ENCODE measurements at places on chromosomes 5 and 9.

DNA sequence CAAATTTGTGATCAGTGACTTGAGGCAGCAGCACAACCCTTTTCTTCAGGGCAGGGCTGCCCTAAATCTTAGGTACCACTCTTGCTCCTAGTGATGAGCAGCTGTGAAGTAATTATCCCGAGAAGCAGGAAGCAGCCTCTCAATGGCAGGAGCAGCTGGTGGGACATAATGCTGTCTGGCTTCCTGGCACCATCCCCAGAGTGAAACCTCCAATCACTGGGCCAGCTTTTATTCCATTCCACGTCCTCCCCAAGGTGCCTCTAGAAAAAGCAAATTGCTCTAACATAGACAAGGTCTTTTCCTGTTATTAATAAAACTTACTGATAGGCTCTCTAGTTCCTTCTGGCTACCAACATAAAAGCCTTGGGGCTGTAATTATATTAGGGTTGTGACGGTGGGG, 154.0 kb downstream of the FRMD3 start:
- DNase-seq = no peak

- no peak for DNase-seq
These were observed 1.9 kb downstream of the KIF20A start for GRCh38 chr5:138180841-138181240.

DNA sequence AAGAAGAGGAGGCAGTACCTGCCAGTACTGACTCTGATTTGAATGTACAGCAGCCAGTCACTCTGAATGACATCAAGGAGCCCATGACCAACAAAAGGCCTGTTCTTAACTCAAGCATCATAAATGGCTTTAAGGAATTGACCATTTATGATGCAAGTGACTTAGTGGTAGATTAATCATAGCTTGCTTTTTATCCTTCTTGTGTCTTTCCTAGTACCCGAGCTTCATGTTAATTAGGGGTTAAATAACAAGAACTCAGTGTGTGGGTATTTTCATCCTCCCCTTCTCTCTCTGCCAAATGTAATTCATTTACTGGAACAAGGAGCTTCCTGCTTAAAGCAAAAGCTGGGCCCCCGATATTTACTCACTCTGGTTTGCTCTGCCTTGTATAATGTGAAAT, 146.5 kb downstream of the UNC13B start:
- DNase-seq = no peak

GRCh38 chr5:110757118-110757729, 18.4 kb downstream of the SLC25A46 start:
- DNase-seq = no peak

DNA sequence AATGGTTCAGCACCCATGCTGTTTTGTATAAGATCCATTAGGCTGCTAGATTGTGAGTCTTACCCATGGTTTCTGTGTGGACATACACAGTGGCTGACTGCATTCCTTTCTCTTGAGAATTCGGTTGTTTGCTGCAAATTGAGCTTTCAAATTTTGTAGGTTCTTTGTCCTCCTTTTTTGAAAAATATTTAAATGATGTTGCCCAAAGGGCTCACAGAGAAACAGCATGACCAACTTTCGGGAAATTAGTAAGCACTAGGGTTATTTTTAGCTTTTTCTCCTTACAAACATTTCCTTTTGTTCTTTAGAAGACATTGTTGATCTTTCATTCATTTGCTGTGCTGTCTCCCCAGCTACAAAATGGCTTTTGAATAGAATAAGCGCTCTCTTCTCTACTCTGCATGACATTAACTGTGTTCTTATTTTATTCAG, 79.4 kb downstream of the NLN start:
- DNase-seq = no peak

DNA sequence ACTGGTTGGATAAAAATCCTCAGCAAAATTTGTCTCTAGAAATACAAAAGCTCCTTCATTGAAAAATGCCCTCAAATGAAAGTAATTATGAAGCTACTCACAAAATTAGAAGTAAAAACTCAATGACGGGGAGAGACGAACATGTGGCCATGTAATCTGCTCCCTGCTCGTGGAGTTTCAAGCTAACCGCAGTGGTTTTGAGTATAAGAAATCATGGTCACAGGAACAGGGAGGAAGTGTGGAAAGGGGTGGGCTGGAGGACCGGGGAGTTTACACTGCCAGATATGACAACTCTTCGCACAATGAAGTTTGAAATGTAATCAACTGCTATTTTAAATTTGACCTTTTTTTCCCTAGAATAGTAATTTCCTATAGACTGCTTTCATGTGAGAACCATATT, 765.4 kb upstream of the DMAC1 start:
- DNase-seq = no peak

GRCh38 chr9:91536211-91536691, 112.6 kb upstream of the NFIL3 start:
- no peak for DNase-seq
